NCI-H2081 treated with DMSO at 0.1 percent for 48 hours (cell line): ENCODE measurements at places on chromosomes 16 and 17.

- DNase-seq: no peak
Measured at GRCh38 chr17:43854498-43854897, 7.5 kb downstream of the CD300LG start.

DNA sequence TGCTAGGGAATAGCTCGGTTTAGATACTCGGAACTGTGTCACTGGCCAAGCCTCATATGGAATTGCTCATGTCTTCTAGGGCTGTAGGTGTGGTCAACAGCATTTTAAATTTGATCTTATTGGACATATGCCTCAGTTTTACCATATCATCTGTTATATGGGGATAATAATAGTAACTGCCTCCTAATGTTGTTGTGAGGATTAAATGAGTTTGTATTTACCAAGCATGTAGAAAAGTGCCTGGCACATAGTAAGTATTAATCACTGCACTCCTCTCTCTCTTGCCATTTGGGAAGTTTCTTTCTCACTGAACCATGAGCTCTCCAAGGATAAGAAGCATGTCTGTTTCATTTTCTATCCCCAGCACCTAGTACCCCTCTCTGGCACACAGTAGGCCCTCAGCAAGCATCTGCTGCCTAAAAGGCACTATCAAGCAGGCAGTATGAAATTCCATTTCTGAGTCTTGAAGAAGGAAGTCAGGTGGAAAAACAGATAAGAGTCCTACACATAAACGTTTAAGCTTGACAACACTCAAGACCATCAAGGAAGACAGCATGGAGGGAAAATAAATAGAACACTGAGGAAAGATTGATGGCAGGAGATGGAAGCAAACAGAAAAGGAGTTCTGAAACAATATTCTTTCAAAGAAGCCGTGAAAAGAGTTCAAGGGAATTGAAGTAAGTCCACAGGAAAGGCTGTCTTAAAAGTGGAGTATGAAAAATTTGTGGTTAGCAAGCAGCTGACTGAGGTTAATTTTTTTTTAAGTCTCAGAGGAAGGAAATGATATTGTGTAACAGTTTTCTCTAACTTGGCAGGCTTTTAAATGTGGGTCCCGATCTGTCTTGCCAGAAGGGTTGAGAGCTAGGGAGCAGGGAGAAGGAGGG lies 2.2 kb upstream of the ATP6V0A1 start:
- DNase-seq: no peak

GRCh38 chr17:75839942-75840798 lies 4.0 kb downstream of the UNC13D start:
- DNase-seq: no peak

DNA sequence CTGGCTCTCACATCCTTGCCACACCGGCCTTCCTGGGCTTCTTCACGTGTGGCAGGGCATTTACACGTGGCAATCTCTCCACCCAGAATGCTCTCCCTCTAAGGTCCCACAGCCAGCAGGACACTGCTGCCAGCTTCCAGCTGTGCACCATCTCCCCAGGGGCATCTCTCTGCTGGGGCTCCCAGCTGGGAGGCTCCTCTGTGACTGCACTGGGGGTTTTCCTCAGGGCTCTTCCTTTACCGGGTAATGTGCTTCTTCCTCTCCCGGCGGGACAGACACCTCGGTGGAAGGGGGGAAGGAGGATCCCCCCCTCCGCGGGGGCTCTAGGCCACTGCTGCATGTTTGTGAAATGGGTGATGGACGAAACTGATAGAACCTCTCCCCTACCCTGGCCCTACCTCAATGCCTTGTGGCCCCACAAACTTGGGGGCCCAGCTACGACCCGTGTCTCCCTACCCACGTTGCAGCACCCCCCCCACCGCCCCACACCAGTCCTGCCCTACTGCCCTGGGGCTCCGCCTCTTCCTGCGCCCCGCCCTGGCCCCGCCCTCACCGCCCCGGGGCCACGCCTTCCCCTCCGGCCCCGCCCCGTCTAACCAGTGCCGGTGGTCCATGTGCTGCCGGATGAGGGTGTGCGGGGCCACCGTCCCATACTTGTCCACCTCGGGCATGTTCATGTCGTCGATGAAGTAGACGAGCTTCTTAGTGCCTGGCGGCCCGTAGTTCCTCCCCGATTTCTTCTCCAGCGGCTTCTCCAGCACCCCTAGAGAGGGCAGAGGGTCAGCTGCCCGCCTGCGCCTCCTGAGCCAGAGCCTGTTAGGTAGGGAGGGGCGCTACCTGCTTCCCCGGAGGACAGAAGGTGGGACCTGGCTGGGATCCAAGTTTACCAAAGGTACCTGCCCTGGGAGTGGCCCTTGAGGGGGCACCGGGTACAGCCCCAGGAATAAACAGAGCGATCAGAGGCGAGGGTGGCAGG lies 92.6 kb downstream of the DNAH17 start:
- DNase-seq: no peak

DNA sequence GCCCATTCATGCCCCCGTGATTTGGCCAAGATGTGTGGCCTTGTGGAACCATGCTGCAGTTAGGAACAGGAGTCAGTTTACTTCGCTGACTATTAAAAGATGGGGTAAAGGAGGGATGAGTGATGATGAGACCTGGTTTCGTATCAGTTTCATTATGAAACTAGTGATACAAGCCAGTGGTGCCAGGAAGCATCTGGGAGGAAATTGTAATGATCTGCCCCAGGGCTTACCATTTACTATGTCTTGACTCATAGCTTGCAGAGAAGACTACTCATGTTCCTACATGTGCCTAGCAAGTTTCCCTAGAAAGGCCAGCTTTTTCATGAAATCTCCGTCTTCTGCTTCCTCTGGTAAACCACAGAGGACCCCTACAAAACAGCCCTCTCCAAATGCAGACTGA lies 23.2 kb downstream of the CDH3 start:
- DNase-seq: no peak

DNA sequence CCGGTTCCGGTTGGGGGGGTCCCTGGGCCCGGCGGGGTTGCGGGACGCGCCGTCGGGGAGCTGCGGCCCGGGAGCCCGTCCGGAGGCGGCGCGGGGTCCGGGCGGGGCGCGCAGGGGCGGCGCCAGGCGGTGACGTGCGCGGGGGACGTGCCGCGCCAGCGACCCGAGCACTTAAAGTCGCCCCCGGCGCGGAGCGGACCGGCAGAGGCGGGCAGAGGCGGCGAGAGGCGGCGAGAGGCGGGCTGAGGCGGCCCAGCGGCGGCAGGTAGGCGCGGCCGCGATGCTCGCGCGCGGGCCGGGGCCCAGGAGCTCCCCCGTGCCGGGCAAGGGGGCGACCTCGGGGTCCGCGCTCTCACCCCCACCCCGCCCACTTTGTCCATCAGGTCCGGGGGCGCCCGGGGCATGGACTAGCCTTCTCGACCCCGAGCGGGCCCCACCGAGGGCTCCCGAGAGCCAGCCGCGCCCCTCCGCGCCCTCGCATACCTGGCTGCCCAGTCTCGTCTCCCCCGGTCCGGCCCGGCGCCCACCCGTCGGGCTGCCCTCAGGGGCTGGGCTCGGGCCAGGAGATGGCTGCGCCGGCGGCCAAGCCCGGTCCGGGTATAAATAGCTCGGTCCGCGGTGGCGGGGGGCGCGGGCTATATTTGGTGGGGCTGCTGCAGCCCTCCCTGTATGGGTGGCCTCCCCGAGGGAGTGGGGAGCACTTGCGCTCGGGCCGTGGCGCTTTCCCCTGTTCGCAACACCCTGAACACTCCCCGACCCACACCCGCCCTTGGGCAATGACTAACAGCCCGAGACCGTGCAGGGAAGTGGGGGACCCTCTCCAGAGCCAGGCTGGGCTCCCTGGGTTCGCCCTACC lies at the start of gene SLC16A3:
Gene SLC16A3 (plus strand): TSS at position 201 of the 856 bp plus-strand sequence. CDS start 6,967 bp downstream, outside the sequence.
- DNase-seq: no peak
